ENCODE measurements at places on chromosomes 12 and 14.
A peak's percentile ranks its signal among the peaks of the same experiment; 100 is the strongest.

DNA sequence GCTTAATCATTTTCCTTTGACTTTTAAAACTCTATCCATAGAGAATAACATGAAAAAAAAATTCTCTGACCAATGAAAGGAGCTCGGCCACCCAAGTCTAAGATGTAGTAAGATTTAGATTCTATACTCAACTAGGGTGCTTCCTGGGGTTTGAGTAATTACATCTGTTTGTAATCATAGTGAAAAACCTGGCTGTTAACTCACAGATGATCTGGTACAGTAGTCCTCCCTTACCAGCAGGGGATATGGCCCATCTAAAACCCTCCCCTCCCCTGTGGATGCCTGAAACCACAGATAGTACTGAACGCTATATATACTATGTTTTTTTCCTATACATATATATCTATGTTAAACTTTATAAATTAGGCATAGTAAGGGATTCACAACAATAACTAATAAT, 89.2 kb downstream of the DAAM1 start:
- no peak for DNase-seq

- no peak for DNase-seq
Observed at GRCh38 chr14:23177181-23177580, 6.3 kb downstream of the SLC7A8 start.

- DNase-seq: no peak
Observed at GRCh38 chr12:68374307-68374982, 42.3 kb upstream of the MDM1 start.

GRCh38 chr12:106896603-106897002, 59.1 kb upstream of the TMEM263 start:
- DNase-seq: no peak

DNA sequence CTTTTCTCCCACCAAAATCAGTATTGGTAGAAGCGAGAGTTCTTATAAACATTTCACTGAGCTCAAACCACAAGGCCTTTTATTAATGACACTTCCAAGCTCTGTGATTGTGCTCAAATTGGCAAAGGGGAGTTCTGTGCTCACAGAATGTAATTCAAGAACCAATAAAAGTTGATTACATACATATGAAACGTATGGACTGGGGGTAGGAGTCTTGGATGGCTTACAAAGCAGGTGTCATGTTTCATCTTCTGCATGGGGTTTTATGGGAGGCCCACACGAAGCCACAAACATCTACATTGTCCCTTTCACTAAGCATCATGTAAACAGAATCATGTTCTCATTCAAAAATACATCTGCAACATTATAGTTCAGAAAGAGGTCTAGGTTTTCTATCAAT, 828.3 kb downstream of the VRK1 start:
- no peak for DNase-seq

- DNase-seq: peak; percentile 14
Observed at GRCh38 chr12:107992870-107993451, 136.1 kb upstream of the WSCD2 start.

GRCh38 chr12:56161690-56162351, 3.7 kb downstream of the MYL6 start:
- no peak for DNase-seq

DNA sequence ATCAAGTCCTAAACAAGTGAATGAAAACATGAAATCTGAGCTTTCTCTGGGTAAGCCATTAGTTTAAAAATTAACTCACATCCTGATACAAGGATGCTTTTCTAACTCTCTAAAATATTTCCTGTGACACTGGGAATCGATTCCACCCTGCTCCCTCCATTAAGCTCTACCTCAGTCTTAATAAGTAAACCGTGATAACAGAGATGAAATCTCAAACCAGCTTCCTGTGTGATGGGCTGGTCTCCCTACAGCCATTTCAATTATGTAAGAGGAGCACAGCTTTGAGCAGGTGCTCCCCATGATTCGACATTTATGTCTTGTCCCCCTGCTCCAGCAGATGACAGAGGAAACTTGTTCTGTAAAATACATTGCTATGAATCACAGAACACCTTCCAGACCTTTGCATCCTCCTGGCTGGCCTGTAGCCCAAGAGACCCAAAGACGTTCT, 59.0 kb downstream of the GAS2L3 start:
- no peak for DNase-seq

DNA sequence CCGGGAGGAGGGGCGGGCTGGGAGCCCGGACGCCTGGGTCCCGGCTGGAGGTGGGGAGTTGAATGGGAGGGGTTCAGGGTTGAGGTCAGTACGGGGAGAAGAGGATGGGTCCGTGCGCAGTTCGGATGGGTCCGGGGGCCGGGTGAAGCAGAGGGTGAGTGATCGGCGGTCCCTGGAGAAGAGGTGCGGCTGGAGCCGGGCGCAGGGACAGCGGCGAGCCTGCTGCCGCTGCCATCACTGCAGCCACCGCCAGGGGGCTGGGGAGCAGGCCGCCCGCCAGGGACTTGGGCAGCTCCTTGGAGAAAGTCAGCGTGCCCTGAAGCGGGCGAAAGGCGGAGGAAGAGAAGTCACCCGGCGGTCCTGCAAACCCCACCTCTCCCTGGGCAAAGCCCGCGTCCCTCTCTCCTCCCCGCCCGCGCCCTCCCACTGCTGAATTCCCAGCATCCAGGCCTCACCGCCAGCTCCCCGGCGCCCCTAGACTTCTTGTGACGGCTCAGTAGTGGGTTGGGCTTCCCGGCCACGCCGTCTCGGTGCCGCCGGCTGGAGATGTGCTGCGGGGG, 6.0 kb upstream of the GPR84 start:
- DNase-seq: peak; percentile 82

DNA sequence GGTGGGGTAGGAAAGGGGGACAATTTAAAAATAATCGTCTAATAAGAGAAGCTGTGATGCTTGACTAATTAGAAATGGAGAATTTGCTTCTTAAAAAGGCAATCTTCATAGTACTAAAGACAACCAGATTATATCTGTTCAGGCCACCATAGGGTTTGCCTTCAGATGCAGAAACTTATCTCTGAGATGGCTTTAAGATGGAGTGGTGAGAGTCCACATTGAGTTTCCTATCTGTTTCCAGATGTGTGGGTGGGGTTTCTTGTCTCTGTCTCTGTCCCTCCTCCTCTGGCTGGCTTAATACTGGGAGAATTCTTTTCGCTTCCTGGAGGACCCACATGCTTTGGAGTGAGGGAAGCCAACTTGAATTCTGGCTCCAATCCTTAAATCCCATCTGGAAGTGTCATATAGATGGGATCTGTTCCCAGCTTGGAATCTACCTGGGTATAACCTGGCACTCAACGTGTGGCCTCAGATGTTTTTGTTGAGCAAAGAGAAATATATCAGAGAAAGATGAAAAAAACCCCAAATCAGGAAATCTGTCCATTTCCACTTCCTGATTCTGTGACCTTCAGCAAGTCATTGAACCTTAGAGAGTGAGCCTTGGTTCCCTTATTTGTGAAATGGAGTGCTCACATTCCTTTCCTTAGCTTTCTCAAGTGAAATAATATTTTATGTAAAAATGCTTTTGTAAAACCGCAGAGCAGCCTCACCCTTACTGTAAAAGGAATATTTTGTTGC, 66.4 kb downstream of the CHST11 start:
- DNase-seq: no peak

DNA sequence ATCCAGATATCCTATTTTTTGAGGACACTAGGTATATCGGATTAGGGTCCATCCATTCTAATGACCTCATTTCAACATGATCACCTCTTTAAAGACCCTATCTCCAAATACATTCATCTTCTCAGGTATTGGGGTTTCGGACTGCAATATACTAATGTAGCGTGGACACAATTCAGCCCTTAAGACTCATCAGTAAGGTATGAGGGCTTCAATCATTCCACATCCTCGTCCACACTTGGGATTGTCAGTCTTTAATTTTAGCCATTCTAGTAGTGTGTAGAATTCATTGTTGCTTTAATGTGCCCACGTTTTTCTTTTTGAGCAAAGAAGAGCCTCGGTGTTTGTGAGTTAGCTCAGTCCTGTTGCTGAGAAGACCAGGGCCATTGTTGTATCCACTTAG, 177.0 kb upstream of the TBX3 start:
- no peak for DNase-seq

- no peak for DNase-seq
Observed at GRCh38 chr12:89709995-89710872, 1.6 kb upstream of the ATP2B1 start.

- DNase-seq: no peak
Observed at GRCh38 chr14:71645656-71646055, 286.6 kb upstream of the RGS6 start.

DNA sequence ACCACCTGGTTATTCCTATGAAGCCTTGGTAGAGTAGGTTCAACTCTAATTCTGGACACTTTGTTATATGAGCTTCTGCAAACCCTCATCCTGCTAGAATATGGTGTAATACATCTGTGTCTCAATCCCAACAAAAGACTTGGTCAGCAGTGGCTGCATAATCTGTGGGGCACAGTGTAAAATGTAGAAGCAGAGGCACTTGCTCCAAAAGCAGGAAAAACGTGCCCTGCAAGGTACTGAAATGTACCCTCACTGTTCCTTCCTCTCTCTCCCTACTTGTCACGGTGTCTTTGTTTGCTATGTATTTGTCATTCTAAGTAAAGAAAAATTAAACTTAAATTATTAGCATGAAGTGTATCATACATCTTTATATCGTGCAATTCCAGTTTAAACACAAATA, 267.9 kb downstream of the BCL11B start:
- no peak for DNase-seq

DNA sequence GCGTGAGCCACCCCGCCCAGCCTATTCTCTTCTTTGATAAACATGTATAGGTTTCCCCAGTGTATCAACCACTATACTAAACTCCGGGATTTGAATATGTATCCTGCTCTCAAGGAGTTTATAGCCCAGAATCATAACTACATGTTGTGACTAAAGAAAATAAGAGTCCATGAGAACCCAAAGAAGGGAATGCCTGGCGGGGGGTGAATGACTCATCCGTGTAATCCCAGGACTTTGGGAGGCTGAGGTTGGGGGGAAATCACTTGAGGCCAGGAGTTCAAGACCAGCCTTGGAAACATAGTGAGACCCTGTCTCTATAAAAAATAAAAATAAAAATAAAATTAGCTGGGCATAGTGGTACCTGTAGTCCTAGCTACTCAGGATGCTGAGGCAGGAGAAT, 57.2 kb downstream of the SIX6 start:
- DNase-seq: no peak

GRCh38 chr14:64983439-64984310, 3.0 kb upstream of the FNTB start:
- DNase-seq: peak; percentile 87

DNA sequence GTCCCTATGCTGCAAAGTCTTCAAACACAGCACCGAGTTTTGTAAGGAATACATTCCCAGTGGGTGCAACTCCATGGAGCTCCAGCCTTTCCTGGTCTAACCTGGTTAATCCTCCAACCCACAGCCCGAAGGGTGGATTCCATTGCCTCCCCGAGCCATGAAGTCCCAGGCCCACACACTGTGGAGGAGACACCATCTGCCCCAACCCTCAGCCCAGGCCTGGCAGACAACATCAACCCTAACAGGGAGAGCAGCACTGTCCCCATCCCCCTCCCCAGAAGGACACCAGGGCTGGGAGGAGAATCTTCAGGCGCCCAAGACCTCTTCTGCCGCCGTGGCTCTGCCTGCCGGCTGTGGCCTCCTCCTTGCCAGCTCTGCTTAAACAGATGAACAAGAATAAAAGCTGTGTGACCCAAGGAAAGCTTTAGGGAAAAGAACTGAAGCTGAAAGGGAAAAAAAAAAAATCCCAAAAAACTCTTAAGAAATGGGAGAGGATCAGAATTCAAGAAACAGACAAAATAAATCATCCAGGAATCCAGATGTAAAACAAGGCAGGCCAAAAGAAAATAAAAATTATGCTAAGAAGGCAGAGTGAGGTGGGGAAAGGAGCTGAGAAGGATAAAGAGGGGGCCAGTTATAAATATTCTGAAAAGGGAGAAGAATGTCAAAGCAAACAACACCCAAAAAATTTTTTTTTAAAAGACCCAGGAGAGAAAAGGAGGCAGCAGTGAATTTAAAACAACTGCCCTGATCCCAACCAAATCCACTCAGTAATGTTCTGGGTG, 16.0 kb upstream of the ZFP36L1 start:
- DNase-seq: no peak

DNA sequence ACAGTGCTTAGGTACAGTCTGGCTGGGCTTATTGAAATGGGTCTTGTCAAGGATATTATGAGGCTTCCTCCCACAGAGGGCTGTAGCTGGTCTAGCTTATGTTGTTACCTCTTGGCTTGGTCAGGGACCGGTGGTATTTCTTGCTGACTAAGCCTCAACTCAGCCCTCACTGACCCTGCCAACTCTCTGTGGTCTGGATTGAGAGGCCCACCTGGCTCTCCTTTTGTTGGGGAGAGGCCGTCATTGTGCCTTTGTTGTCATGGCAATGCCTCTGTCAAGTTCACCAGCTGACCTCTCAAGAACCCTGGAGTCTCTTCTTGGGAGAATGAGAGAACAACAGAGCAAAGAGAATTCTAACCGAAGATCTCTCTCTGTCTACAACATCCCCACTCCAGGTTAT, 245.6 kb upstream of the NPAS3 start:
- no peak for DNase-seq

DNA sequence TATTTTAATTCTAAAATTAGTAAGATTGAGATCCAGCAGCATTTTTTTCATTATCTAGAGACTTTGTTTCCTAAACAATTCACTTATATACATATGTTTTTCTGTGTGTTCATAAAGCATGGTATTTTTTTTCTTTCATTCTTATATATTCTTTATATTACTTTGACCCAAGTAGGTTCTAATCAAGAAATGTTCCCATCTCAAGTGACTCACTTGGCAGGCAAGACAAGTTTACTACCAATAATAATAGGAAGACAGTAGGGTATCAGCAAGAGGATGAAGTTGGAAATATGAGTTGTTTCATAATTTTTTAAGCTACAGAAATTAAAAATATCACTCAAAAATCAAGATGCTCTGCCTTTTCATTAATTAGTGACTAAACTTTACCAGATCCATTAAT, 613.4 kb upstream of the ATP2B1 start:
- no peak for DNase-seq

DNA sequence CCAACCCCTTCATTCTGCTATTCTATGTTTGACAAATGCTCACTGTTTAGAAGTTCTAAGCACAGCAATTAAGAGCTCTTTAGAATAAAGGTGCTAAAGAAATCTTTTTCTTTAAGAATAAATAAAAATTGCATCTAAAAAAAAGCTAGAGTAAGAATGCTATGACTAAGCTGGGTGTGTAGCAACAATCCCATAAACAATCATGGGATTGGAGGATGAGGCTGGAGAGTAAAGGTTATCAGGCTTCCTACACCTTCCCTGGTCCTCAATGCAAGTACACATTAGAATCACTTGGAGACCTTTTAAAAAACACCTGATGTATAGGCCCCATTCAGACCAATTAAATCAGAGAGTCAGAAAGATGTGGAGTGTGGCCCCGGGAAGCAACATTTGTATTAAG, 88.3 kb downstream of the CIT start:
- DNase-seq: no peak

GRCh38 chr14:21791749-21792148, 118.1 kb upstream of the OR4E1 start:
- DNase-seq: no peak

Data from HTR-8/SVneo (cell line).